Omental fat pad (tissue), 4 donors: ENCODE measurements at places on chromosomes 6 and 20. TPM values are rescaled to one million over a fixed set of nuclear protein-coding genes. Genes with fewer than 3 reads are reported as not detected.

The CST7 gene
- 7.7 TPM for total RNA-seq

The MUCL3 gene
- total RNA-seq = not detected

GRCh38 chr6:42429836-42430235, 21.9 kb downstream of the TRERF1 start:
- no peak for DNase-seq

- no peak for DNase-seq
Measured at GRCh38 chr6:157012355-157012754, 235.2 kb downstream of the ARID1B start.

The HLA-DOA gene
- total RNA-seq = 1.0 TPM

DNA sequence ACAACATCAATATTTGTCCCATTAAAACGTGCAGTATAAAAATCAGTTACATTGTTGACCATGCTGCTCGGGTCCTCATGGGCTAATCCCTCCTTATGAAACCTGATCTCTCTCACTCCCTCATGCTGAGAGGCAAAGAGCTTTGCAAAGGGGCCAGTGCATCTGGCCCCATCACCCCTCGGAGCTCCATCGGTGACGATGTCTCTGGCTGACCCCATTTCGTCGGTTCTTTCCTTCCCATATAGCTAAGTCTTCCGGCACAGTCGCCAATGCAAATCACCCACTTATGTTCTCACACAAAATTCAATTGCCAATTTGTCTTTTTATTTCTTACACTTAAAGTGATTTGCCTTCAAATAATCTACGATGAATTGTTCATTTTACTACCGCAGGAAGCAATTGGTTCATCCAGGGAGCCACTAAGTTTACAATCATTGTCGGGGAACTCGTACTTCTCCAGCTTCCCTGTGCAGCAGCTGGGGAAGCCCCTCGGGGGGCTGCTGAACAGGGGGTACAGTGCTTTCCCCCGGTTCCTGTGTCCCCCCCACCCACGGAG, 199.8 kb upstream of the CDH4 start:
- DNase-seq = no peak
